ENCODE measurements at places on chromosomes 5 and 9.

DNA sequence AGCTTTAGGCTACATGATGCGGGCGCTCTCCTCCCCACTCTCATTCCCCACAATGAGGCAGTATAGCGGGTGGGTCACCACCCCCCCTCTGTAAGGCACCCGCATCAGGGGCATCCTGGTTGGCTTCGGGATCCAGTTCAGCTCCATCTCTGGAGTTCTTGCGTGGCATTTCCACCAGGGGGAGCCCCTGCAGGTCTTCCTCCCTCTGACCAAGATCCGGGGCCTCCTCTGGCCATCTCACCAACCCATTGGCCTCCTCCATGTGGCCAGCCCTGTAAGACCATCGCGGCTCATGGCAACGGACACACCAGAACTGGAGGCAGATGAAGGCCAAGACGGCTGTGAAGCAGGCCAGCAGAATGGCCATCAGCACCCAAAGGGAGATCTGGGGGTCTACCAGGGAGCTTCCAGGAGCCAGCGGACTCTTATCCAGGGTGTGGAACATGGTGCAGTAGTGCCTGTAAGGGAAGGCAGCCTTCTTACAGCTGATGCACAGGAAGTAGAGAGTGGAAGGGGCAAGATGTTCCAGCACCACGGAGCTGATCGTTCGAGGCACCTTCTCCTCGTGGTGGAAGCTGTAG is 77.0 kb downstream of the CYFIP2 start:
- peak; percentile 10 for DNase-seq

- DNase-seq = no peak
Observed at GRCh38 chr5:126694403-126694802, 82.5 kb upstream of the LMNB1 start.

GRCh38 chr9:110183208-110184145 is 24.5 kb downstream of the C9orf152 start:
- DNase-seq = peak; percentile 7

- DNase-seq = no peak
Observed at GRCh38 chr5:108867656-108868055, 120.0 kb downstream of the FER start.

DNA sequence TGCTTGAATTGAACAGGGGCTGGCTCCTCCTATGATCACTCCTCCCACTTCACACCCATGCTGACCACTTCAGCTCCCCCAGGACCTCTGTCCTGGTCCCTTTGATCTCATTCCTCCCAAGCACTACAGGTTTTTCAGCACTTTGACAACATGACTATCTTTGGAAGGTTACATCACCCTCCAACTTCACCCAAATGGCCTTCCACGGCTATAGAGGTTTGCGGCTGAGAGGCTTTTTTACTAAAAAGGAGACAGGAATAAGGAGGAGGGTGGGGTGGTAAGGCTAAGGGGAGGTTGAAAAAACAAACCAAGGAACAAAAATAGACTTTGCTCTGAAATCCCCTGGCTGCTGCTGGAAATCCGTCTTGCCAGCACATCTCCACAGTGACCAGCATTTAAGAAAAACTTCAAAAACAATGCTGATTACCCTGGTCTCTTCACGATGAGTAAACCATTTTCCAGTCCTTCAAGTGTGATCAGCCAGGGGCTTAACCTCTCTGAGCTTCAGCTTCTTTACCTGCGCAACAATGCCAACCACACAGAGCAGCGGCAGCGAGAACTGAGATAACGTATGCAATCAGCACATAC is 102.7 kb downstream of the DPYSL3 start:
- no peak for DNase-seq

DNA sequence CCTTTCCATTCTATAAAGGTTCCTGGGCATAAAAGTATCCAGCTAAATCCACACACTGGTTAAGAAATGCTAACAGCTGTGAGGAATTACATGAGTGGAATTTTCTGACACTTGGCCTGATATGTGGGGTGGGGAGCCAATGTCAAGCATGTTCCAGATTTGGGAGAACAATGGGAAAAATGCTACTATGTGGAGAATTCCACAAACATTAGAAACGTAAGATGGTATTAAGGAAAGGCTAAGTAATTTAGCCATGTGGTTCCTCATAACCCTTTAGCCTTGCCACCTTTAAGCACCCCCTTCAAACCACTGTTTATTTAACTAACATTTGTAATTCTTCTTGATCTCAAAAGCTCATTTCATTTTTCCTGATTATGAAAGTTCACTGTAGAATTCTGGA is 149.2 kb downstream of the GNA14 start:
- no peak for DNase-seq

DNA sequence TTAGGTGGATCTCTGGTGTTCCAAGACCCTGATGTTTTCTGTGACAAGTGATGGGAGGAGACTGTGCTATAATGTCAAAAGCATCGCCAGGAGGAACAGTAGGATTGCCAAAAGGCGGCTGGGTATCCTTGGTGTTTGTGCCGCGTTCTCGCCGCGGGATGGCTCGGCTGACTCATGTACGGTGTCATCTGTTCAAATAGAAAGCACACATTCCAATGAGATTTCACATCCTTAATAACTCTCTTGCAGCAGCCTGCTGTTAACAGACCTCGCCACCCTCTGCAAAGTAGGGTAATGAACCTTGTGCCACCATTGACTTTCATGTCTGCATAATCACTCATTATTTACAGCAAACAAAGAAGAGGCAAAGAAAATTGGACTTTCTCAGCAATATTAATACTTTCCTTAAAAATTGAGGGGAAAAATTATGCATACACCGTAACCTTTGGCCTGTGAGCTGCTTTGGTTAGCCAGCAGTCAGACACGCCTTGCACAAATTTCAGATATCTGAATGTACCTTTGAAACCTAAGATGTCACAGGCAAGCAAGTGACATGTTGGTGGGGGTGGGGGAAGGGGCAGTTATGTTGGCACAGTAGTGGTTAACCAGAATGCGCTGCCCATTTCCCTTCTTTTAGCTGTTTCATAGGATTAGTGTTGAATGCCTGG is 289.4 kb downstream of the EFNA5 start:
- DNase-seq = no peak

GRCh38 chr9:124251605-124252378 is 6.0 kb upstream of the NEK6 start:
- DNase-seq = no peak

DNA sequence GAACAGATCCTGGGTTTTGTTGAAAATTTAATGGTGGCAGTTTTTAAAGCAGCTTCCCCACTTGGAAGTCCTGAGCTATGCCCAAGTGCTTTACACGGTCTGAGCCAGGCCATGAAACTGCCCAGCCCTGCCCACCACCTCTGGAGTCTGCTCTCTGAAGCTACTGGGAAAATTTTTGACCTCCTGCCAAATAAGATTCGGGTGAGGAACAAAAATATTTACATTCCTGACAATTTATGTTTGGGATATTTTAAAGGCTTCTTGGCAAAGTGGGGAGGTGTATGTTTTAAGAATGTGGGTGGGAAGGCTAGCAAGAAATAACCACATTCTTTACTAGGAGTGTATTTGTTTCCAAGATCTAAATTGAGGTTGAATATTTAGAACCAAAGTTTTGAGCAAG is 50.0 kb downstream of the HACD4 start:
- no peak for DNase-seq

- no peak for DNase-seq
Observed at GRCh38 chr5:55316837-55317236, 9.0 kb downstream of the MTREX start.

- no peak for DNase-seq
Observed at GRCh38 chr5:131381777-131382176, 117.9 kb downstream of the CDC42SE2 start.

DNA sequence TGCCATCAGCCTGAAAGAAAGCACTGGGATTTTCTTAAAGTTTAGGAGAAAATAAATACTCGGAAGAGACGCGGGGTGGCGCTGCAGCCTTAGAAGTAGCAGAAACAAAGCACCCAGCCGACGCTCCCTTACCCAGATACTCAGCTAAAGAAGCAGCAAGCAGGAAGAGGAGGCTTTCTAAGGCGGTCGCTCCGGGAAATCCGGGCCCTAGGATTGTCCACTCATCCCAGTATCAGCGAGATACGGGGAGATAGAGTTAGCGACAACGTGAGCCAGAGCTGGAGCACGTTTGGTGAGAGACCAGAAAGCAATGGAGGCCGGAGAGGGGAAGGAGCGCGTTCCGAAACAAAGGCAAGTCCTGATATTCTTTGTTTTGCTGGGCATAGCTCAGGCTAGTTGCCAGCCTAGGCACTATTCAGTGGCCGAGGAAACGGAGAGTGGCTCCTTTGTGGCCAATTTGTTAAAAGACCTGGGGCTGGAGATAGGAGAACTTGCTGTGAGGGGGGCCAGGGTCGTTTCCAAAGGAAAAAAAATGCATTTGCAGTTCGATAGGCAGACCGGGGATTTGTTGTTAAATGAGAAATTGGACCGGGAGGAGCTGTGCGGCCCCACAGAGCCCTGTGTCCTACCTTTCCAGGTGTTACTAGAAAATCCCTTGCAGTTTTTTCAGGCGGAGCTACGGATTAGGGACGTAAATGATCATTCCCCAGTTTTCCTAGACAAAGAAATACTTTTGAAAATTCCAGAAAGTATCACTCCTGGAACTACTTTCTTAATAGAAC is at the start of gene PCDHB2:
Gene PCDHB2, plus strand, starts transcription at position 135 of the 782 bp plus-strand sequence. Its CDS starts 176 bp downstream, at position 311.
- no peak for DNase-seq

- no peak for DNase-seq
Observed at GRCh38 chr5:150035139-150035895, 34.8 kb downstream of the HMGXB3 start.

- no peak for DNase-seq
Observed at GRCh38 chr5:150155258-150156026, at the start of gene PDGFRB. Gene PDGFRB (minus strand): TSS chr5:150155845. CDS start chr5:150137047, 18,798 bp downstream.

All from activated CD4-positive, CD25-positive, alpha-beta regulatory T cell (primary cell).